Mammary epithelial cell (primary cell): ENCODE measurements at places on chromosomes 2 and 18. TPM values are rescaled to one million over a fixed set of nuclear protein-coding genes. Genes with fewer than 3 reads are reported as not detected.

GPAT2 gene
- total RNA-seq, result 2.7 TPM

NEU4 gene
- not detected for total RNA-seq

METTL8 gene
- 49.7 TPM for total RNA-seq

TMEFF2 gene
- total RNA-seq, result not detected in 2 replicates

TBC1D8 gene
- 9.0 TPM for total RNA-seq

SLC4A3 gene
- total RNA-seq, result 12.5 TPM

GRB14 gene
- 7.3 TPM for total RNA-seq

POTEI gene
- not detected in 2 replicates for total RNA-seq

TACR1 gene
- total RNA-seq, result not detected

ADAM23 gene
- 18.3 and 30.1 TPM in 2 replicates for total RNA-seq

SH2D6 gene
- total RNA-seq, result 0.78 and 1.5 TPM in 2 replicates

SIX3 gene
- total RNA-seq, result not detected

KCNJ3 gene
- total RNA-seq, result not detected in 2 replicates

EMILIN1 gene
- 1.5 TPM for total RNA-seq

RGPD5 gene
- 47.3 and 53.4 TPM in 2 replicates for total RNA-seq

IL36B gene
- total RNA-seq, result not detected in 2 replicates

STK36 gene
- 24.7 and 26.4 TPM in 2 replicates for total RNA-seq

KCNG2 gene
- total RNA-seq, result 0.17 TPM

UGT1A5 gene
- 1.3 TPM for total RNA-seq

SNRNP200 gene
- 87.3 and 93.8 TPM in 2 replicates for total RNA-seq

DSC2 gene
- 26.2 and 34.7 TPM in 2 replicates for total RNA-seq

SUPT7L gene
- 46.2 TPM for total RNA-seq

TEX261 gene
- 51.4 and 61.6 TPM in 2 replicates for total RNA-seq

MATN3 gene
- 4.8 TPM for total RNA-seq

VWC2L gene
- total RNA-seq, result not detected in 2 replicates

NFU1 gene
- 23.0 TPM for total RNA-seq

CDH19 gene
- 1.5 TPM for total RNA-seq

LYPD6 gene
- total RNA-seq, result 0.45 TPM in 1 of 2 replicates, not detected in the other

POMC gene
- total RNA-seq, result 0.83 TPM

CYP26B1 gene
- 8.0 and 8.6 TPM in 2 replicates for total RNA-seq
